ENCODE measurements at places on chromosomes 2 and 18.

DNA sequence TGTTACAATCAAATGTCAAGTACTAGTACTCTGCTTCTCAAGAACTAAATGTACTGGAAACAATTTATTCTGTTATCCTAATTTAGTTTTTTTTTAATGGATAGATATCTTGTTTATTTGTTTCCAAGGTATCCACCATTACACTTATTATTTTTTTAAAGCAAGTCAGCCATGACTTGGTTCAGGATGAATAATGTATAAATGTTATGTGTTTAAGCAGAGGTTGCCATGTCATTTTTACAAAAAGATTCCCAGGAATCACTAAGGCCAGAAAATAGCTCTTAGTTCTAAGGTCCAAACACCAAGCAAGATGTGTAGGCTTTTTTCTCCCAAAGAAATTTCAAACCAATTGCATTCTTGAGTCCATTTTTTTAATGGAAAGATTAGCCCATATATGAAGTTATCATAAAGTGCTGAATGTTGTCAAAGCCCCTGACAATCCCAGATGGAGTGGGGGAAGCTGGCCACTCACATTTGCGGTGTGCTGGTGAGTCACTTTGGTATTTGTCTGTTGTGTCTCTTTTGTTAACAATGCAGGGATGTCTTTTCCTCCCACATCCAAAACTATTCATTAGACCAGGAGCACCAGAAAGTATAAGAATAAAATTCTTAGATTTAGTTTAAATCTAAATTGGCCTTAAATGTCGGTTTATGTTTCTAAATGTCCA lies 158.9 kb downstream of the COL6A3 start:
- DNase-seq, result peak; percentile 86

- peak; percentile 76 for DNase-seq
Measured at GRCh38 chr2:32553829-32554432, 73.9 kb upstream of the TTC27 start.

DNA sequence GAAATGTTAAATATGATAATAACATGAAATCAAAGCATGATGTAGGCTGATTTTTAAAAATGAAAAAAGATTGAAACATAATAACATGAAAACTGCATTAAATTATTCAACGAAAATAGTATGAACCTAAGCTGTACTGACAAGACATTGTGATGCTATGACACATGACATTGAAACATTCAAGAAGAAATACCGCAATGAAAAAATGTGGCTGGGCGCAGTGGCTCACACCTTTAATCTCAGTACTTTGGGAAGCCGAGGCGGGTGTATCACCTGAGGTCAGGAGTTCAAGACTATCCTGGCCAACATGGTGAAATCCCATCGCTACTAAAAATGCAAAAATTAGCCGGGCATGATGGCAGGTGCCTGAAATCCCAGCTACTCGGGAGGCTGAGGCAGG lies 14.6 kb downstream of the CXCR1 start:
- DNase-seq, result no peak

DNA sequence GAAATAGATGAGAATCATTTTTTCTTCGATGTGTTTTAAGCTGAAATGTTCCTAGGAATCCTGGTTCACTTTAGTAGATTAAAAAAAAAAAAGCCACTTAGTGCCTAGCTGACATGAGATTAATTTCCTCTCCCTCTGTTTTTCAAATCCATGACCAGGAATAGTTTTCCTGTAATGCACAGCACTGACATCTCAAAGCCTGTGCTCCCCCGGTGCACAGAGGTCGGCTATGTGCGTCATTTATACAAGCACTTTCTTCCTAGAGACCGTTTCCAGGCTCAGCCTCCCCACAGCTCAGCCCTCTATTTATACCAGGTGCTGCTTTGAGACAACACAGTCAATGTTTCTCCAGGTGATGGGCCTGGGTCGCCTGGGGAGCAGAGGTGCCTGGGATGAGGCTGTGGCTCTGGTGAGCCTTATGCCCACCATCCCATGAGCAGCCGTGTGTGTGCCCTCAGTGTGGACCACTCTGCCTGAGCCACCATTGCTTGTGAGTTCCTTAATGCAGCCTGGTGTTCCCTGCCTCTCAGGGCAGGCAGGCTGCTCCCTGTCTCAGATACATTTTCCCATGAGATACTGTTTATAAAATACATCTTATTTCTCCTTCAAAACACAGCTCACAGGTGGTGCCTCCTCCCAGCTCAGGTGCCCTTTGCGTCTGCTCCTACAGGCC lies 515.7 kb upstream of the HS6ST1 start:
- no peak for DNase-seq

- DNase-seq, result no peak
Measured at GRCh38 chr18:33699372-33699771, 121.4 kb downstream of the ASXL3 start.

- DNase-seq, result peak; percentile 7
Measured at GRCh38 chr18:10661317-10661716, 135.5 kb downstream of the NAPG start.

DNA sequence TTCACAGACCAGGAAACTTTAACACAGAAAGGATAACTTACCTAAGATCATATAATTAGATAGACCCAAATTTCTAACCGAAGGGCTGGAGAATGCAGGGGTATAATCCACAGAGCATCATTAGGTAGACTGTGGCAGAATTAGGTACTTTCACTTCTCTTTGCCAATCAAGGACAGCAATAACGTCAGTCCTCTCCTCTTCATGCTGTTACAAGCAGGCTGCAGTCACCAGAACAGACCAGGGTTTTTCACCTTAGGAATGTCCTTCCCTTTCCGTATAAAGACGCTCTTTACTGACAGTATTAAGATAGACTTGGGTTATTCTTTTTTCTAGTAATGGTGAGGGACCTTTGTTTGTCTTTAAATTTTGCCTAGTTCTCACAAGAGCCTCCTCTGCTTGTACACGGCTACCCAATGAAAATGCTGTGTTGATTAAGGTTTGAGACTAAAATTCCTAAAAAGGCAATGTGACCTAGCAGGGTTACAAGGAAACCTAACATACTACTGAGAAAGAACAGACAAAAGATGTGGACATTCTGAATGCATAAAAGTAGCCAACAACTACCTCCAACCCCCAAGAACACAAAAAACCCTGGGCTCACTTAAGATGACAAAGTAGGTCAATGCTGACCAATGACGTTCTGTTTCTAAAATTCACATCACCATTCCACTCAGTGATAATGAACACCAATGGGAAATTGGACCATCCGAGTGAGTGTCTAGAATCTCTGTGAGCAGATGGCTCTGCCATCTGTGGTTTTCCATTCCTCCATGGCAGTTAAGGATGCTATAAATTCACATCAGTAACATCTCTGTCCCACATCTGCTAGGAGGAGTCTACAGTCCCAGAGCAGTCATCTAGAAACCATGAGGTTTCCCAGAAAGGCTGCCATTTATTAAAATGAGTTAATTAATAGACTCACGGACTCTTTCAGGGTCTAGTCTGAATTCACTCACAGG lies 2.1 kb downstream of the PDIA6 start:
- DNase-seq, result peak; percentile 41

DNA sequence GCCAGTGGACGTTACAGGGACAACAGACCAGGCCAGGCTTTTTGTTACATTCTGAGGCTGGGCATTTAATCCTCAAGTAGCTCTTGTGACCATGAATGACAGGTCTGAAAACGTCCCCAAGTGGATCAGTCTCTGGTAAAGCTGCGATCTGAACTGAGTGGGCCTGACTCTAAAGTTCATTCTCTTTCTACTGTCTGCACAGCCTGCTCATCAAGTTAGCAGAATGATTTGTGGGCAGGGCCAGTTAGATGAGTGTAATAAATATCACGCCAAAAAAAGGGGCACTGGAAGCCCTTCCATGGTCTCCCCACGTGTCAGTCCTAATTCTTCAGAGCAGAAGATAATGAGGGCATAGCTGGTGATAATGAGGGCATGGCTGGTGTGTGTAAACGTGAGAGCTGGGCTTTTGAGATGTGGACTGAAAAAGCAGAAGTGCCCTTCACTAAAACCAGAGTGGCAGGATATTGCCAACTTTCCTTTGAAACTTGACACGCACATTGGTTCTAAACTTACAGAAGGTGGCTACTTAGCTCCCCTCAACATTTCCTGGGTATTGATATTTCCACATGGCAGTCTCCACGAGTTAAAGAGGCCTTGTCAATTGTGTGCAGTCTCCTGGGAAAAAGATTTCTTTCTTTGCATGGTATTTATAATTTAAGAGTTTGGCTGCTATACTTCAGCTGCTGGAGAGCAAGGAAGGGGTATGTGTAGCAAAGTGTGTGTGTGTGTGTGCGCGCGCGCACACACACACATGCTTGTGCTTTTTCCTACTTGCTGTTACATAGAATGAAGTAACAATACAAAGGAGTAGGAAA lies 72.7 kb upstream of the LYPD6B start:
- DNase-seq, result no peak

DNA sequence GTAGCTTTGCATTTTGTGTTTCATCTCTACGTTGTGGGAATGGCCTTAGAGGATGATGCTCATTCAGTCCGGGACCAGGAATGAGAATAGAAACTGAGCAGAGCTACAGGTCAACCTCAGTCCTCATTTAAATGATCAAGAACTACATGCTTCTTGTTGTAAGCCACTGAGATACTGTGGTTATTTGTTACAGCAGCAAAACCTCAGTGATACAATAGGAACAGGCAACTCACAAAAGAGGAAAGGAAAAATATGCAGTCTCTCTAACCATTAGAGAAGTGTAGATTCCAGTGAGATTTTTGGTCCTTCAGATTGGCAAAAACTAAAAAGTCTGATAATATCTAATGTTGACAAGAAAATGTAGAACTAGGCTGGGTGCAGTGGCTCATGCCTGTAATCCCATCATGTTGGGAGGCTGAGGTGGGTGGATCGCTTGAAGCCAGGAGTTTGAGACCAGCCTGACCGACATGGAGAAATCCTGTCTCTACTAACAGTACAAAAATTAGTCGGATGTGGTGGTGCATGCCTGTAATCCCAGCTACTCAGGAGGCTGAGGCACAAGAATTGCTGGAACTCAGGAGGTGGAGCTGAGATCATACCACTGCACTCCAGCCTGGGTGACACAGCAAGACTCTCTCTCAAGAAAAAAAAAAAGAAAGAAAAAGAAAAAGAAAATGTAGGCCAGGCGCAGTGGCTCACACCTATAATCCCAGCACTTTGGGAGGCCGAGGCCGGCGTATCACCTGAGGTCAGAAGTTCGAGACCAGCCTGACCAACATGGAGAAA lies 13.3 kb downstream of the CHCHD5 start:
- no peak for DNase-seq

GRCh38 chr18:46429130-46429529 lies 227.9 kb downstream of the LOXHD1 start:
- no peak for DNase-seq

DNA sequence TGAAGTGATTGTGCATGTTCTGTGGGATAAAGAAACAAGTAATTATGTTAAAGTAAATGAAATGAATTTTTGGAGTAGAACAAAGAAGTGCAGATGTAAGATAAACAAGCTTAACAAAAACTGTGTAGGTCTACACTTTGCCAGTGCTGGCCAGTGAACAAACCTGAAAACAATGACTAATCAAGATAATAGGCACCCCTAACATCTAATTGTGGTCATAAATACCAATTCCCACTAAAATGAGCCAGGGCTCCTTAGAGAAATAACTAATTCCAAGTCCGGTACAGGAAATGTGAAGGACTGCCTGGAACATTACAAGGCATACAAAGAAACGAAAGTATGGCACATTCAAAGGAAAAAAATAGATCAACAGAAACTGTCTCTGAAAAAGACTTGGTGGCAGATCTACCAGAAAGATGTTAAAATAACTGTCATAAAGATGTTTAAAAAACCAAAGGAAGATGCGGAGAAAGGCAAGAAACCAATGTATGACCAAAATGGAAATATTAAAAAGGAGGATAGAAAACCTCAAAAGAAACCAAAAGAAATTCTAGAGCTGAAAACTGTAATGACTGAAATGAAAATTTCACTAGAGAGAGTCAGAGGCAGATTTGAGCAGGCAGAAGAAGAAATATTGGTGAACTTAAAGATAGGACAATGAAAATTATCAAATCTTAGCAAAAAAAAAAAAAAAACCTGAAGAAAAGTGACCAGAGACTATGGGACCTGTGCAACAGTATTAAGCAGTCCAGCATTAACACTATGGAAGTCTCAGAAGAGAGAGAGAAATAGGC lies 94.7 kb upstream of the SLC66A3 start:
- DNase-seq, result no peak

DNA sequence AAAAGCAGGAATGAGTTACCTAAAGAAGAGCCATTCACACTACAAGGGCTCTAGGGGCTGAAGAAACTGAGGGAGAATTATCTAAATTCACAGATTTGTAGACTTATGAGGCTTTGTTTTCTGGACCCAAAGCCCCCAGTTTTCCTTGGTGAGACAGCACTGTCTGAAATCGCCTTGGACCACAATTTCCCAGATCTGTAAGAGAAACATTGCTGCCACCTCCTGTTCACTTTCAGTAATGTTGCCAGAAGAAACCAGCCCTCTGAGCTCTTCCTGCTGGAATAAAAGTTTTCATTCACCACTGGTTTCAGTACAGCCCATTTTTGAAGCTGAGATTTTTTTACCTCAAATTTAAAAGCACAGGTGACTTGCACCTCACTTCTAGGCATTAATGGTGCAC lies 169.2 kb downstream of the CDH20 start:
- DNase-seq, result peak; percentile 64

DNA sequence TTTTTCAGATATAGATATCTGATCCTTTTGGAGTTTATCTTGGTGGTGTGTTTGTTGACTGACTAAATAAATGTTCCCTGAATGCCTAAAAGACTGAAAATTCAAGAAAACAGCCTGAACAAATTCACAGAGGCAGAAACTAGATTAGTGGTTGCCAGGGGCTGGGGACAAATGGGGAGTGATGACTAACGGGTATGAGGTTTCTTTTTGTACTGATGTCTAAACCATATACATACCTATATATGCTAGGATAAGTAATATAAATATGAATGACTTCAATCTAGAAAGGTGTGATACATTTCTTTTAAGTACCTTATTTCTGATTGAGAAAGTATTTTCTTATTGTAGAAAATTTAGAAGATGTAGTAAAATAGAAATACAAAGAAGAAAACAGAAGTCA lies 176.9 kb upstream of the PGAP1 start:
- no peak for DNase-seq

- no peak for DNase-seq
Measured at GRCh38 chr2:157460384-157460837, 16.5 kb upstream of the CYTIP start.

DNA sequence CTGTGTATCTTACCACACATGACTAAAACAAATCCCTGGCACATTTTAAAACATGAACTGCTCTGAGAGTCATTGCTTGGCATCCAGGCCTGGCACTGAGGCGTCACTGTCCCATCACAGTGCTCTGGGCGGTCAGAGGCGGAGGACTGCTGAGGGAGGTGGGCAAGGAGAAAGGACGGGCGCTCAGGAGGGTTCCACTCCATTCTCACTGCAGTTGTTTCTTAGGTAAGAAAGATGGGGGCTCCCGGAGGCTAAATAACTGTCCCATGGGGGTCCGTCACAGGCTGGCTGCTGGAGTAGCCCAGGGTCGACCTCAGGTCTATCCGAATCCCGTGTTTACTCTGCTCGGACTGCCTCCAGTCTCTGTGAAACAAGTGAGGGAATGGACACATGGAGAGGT lies 117.5 kb downstream of the FAM168B start:
- no peak for DNase-seq

Measured in lung microvascular endothelial cell (primary cell).